CD4-positive, CD25-positive, alpha-beta regulatory T cell (primary cell): ENCODE measurements at places on chromosomes 1 and 21. TPM values are rescaled to one million over a fixed set of nuclear protein-coding genes. Genes with fewer than 3 reads are reported as not detected.

DNA sequence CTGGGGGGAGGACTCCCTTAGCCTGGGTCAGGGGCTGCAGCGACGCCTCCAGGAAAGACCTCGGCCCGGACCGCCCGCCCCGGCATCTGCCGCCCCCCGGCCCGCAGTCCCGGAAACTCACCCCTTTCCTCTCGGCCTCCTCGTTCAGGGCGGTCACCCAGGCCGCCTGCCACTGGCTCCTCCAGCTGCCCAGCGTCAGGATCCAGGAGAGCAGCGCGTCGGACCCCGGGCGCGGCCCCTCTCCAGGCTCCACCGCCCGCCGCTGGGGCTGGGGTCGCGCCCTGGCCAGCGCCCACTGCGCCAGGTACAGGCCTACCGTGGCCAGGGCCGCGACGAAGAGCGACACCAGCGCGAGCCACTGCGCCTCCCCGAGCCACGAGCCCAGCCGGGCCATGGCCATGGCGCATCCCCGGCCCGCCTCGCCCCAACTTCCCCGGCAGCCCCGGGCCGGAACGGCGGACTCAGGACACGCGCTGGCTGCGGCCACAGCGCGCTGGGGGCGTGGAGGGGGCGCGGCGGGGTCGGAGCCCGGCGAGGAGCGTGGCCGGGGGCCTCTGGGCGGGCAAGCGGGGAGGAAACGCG, 478 bp downstream of the C2CD2 start:
- no peaks in the 10 kb centered on the region for H3K4me1 ChIP-seq
- DNase-seq = no peak
- H3K4me3 ChIP-seq = no peak overlapping the region
- no peaks in the 10 kb centered on the region for H3K36me3 ChIP-seq
- peaks cover 4% of the 10 kb centered on the region for H3K27me3 ChIP-seq
- no peak overlapping the region for H3K27ac ChIP-seq

DNA sequence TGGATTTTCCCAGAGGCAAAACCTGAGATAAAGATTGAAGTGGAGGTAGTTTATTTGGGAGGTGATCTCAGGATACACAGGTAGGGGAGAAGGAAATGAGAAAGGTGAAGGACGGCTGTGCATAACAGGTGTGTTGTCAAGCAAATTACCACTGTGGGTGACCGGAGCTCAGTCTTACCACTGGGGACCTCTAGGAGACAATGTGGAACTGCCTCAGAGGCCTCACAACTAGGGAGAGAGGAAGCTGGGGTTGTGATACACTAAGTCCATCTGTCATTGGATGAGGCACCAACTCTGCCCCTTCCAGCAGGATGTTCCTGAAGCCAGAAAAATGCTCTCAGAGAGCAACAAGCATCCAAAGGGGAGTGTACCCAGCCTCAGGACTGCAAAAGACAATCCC, 32.6 kb downstream of the GRIK3 start:
- no peak overlapping the region for H3K27ac ChIP-seq
- H3K4me3 ChIP-seq = no peak overlapping the region
- DNase-seq = no peak
- H3K4me1 ChIP-seq = no peaks in the 10 kb centered on the region

GRCh38 chr1:2910211-2910610, 108.7 kb upstream of the TTC34 start:
- no peak overlapping the region for H3K27ac ChIP-seq
- H3K27me3 ChIP-seq = no peaks in the 10 kb centered on the region
- H3K4me3 ChIP-seq = no peak overlapping the region
- H3K4me1 ChIP-seq = no peaks in the 10 kb centered on the region
- H3K36me3 ChIP-seq = no peaks in the 10 kb centered on the region

GRCh38 chr1:117229217-117229616, 18.5 kb upstream of the VTCN1 start:
- no peak overlapping the region for H3K27ac ChIP-seq
- H3K36me3 ChIP-seq = no peaks in the 10 kb centered on the region
- H3K4me3 ChIP-seq = no peak overlapping the region
- H3K4me1 ChIP-seq = no peaks in the 10 kb centered on the region

DNA sequence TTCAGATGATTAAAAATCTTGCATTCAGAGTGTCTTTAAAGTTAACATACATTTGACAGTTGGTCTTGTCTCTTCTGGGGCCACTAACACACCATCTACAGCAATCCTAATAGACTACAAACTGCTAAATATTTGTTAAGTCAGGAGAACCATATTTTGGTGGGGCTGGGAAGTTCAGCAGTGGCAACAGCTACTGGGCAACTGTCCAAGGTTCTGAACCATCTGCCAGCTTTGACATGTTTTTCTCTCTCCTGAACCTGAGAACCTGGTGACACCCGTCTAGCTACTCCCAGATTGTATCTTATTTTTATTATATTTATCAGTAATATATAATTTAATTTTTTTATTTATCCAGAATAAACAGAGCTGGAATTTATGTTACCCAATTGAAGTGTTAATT, 199.0 kb upstream of the DPYD start:
- H3K4me3 ChIP-seq = no peak overlapping the region
- no peaks in the 10 kb centered on the region for H3K27me3 ChIP-seq
- no peak for DNase-seq

DNA sequence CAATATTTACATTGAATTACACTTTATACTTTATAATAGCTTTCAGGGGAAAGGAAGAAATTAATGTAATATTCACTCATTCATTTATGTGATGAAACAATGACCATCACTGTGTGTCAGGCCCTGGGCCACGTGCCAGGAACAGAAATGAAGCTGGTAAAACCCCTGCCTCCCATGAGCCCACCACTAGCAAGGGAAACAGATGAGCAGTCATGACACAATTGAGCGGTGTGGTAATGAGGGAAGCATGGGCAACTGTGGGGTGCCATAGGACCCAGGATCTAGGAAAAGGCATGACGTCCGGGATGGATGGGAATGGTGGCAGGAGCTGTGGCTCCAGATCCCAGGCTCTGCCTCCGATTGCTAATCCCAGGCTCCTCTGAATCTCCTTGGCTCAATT, 17.0 kb upstream of the SLC5A9 start:
- H3K4me3 ChIP-seq = no peak overlapping the region
- no peaks in the 10 kb centered on the region for H3K36me3 ChIP-seq
- H3K27ac ChIP-seq = no peak overlapping the region
- no peaks in the 10 kb centered on the region for H3K4me1 ChIP-seq

DNA sequence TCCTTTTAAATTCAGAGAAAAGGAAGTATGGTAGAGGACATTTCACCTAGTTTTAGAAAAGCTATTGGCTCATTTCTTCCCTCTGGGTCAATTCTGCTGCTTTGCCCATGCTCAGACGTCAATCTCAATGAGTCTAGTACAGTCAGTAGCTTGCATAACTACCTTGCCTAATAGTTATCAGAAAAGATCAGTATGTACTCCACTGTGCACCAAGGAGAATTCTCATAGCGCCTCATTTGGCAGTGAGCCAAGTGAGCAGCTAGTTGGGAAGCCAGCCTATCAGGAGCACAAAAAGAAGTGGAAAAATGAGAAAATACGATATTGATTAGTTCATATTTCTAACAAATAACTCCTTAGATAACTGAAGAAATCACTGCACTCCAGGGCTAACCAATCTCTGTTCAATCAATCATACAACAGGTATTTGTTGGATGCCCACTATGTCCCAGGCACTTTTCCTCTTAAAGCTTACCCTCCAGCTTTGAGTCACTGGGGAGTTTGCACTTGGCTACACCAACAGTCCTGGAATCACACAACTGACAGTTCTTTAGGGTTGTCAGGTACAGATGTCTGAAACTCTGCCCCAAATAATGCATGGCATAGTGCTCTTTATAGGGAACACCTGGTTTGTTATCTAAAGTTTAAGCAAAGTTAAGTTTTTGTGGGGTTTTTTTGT, 50.2 kb downstream of the PRDX6 start:
- no peak overlapping the region for H3K4me3 ChIP-seq
- DNase-seq = no peak
- H3K27ac ChIP-seq = no peak overlapping the region
- H3K4me1 ChIP-seq = peaks cover 9% of the 10 kb centered on the region
- no peaks in the 10 kb centered on the region for H3K27me3 ChIP-seq

The NOTCH2 gene
- 54.2 TPM for total RNA-seq

The CRB1 gene
- not detected for total RNA-seq

The INKA2 gene
- total RNA-seq = not detected
